ENCODE measurements at places on chromosomes 5 and 9.

- no peak for DNase-seq
Measured at GRCh38 chr9:73824671-73825070, 672.5 kb upstream of the RORB start.

DNA sequence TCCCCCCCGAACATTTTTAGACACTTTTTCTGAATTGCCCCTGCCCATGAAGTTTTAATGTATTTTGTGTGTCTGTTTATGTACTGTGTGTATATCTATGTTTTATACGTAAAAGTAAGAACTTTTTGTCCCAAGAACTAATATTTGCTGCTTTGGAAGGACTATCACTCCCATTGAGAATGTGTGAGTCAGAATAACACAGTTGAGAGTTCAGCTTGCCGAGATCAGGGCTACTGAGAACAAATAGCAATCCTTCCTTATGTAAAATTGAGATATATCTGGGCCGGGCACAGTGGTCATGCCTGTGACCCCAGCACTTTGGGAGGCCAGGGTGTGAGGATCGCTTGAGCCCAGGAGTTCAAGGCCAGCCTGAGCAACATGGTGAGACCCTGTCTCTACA is 11.3 kb downstream of the GTF3C4 start:
- no peak for DNase-seq

GRCh38 chr5:93583439-93583767 is 381 bp downstream of the NR2F1 start:
- no peak for DNase-seq

- DNase-seq = no peak
Measured at GRCh38 chr9:135299651-135300345, 179.8 kb upstream of the PPP1R26 start.

DNA sequence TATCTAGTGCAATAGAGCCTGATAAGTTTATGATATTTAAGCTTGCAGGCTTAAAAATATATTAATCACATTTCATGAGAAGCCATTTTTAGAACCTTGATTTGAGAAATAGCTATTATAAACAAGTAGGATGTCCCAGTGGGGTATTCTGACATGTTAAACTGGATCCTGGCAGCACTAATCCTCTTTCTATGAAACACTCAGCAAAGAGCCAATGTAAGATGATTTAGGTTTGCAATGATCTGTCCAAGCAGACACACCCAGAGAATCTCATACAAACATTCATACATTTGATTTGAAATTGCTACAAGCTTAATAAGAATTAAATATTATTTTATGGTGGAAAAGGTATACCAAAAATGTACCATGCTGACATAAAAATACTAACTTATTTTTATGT is 86.5 kb downstream of the ERP44 start:
- no peak for DNase-seq
